Foreskin fibroblast (primary cell): ENCODE measurements at places on chromosomes 5 and 9.

DNA sequence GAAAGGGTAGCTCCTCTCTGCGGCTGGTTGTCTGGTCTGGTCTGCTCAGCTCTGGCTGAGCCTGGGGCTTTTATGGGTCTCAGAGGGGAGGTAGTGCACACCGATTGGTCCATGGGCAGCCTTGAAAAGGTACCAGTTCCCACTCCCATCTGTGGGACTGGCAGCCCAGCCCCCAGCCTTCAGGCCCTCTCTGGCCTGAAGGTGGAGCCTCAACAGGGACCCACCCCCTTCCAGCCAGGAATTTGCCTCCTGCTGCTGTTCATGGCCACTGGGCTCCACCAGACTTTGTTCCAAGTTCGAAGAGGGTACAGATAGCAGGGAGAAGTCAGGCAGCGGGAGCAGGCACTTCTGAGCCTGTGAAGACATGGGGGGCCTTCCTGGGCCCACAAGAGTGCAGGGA is 165.3 kb upstream of the SLC27A6 start:
- DNase-seq, result no peak

DNA sequence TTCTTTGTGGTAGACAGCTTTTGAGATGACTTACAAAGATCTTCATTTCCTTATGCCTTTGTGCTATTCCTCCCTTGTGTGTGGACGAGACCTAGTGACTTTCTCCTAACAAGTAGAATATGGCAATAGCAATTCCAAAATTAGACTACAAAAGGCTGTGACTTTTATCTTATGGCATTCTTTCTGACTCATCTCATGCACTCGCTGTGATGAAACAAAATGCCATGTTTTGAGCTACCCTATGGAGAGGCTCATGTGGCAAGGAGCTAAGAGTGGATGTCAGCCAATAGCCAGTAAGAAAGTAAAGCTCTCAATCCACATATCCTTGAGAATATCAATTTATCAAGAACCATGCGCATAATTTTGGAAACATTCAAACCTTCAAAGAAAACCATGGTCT is 380.5 kb upstream of the SMC2 start:
- no peak for DNase-seq

DNA sequence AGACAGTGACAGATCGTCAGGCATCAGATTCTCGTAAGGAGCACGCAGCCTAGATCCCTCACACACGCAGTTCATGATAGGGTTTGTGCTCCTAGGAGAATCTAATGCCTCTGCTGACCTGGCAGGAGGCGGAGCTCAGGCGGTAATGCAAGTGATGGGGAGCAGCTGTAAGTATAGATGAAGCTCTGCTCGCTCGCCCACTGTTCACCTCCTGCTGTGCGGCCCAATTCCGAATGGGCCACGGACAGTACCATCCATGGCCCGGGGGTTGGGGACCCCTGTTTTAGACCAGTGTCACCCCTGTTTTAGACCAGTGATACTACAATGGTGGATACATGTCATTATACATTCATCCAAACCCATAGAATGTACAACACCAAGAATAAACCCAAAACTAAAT is 4.0 kb upstream of the ARSB start:
- DNase-seq, result no peak

DNA sequence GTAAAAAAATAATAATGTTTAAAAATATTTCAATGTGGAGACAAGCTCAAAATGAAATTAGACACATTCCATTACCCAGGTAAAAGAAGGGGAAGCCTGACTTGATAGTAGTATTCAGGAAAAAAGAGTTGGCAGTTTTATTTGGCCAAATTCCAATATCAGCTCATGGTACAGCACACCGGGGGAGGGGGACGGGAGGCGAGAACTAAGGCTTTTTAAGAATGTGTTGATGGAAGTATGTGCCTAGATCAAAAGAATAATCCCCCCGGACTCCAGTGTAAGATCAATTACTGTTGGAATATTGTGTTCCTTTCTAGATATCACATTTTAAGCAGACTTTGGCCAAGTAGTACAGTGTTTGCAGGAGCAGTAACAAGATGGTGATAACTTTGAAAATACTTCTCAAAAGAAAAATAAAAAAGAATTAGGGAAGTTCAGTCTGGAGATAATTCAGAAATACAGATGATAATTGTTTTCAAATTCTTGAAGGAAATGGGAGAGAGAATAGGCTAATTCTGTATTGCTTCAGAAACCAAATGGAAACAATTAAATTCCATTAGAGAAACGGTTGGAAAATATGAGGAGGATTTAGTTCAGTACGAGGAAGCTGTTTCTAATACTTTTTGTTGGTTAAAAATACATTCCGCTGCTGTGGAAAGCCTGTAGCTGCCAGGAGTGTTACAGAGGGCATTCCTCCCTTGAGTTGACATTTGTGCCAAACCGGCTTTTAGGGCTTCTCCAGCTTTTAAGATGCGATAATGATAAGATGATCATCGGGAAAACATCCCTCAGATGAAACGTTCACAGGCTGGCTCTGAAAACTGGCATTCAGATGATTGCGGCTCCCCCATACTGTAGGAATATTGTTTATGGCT is 98.1 kb upstream of the ERBIN start:
- DNase-seq, result peak; percentile 75

DNA sequence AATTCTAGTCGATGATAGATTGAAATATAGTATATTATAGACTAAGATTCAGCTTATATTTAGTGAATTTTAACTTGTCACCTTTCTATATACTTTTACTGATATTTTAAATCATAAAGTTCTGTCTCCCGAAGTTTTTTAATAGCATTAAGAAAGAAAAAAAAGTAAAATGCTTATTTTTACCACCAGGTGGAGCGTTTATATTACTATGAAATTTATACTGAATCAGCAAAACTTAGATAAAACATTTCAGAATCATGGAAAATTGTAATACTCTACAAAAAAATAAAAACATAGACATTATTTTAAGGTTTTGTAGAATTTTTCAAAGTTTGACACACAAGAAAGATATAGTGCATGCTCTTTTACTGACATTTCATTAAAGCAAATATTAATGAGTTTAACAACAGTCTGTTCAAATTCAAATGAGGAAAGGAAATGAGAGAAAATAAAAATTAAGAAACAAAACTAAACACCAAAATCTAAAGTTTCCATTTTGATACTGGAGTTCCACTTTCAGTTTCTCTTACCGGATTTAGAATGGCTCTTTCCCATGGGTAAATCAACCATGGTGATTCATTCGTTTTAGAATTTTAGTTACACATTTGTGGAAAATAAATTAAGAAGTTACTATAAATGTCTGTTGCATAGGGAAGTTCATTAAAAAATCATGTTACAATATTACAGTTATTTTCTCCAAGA is 1035.3 kb downstream of the CDH12 start:
- DNase-seq, result no peak

GRCh38 chr9:34929506-34930102 is 28.5 kb upstream of the PHF24 start:
- DNase-seq, result no peak

DNA sequence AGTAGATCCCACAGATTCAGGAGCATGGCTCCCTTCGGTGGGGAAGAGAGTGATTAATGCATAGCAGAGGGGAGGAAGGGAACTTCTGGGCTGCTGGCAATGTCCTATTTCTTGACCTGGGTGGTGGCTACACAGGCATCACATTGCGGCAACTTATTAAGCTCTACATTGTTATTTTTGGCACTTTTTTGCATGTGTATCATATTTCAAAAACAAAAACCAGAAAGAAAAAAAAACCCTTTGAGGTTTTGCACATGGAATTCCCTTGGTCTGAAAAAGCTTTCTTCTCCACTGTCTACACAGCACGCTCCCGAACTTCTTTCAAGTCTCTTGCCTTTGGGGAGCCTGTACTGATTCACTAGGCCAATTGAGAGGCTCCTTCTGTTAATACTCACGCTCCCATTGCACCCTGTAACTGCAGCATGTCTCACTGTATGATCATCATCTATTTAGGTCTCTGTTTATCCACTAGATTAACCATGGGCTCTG is 25.1 kb downstream of the CEMIP2 start:
- peak; percentile 76 for DNase-seq

GRCh38 chr9:15389173-15389572 is 33.5 kb upstream of the SNAPC3 start:
- DNase-seq, result no peak

DNA sequence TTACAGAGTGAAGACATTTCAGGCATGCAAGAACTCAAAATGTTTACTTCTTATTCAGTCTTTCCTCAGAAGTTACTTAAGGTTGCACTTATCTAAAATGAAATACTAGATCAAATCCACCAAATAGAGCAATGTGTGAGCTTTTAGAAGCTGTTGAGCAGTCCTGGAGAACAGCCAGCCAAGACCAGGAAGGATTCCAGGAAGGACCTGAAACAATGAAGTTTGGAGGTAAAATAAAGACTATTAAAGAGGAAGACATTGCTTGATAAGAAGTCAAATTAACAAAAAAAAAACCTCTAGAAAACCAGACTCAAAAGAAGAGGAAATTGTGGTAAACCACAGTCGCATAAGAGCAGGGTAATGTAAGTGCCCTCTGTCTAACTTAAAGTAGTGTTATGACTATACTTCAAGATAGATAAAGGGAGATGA is 156.2 kb upstream of the S1PR3 start:
- no peak for DNase-seq

GRCh38 chr9:119368681-119369581 is at the start of gene BRINP1:
Gene BRINP1, minus strand, starts transcription at chr9:119369435. Its CDS starts 56,080 bp downstream, at chr9:119313355.
- no peak for DNase-seq

- DNase-seq, result no peak
Observed at GRCh38 chr5:80985600-80986228, 25.6 kb downstream of the RASGRF2 start.

GRCh38 chr5:95727764-95728191 is 3.4 kb upstream of the RHOBTB3 start:
- no peak for DNase-seq

DNA sequence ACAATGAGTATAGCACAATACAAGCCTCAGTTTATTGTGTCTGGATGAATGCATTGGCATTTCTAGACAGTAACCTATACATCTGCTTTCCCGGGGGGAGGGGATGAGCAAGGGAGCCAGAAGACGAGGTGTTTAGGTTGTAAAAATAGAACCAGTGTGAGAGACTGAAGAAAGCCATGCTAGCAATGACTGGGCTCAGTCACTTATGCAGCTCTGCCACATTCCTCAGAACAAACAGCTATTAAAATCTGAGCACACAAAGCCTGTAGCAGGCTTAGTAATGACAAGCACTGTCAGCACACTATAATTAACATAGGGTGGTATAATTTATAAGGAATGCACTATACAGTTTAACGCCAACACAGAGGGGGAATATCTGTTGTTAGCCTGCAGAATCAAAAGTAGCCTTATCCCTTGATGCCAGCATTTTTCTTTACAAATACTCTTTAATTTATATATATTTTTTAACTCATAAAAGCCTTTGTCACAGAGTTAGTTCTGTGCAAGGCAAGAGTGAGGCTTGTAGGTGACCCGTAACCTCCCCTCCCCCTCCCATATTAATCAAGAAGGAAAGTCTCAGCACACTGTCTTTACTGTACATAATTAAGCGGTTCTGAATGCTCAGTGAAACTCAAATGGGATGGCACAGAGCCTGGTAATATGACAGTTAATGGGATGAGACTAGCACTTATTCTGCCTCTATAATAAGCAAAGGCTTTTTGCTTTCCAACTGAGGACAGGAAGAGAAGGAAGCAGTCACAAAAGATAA is 295.4 kb downstream of the CSNK1G3 start:
- peak; percentile 44 for DNase-seq

DNA sequence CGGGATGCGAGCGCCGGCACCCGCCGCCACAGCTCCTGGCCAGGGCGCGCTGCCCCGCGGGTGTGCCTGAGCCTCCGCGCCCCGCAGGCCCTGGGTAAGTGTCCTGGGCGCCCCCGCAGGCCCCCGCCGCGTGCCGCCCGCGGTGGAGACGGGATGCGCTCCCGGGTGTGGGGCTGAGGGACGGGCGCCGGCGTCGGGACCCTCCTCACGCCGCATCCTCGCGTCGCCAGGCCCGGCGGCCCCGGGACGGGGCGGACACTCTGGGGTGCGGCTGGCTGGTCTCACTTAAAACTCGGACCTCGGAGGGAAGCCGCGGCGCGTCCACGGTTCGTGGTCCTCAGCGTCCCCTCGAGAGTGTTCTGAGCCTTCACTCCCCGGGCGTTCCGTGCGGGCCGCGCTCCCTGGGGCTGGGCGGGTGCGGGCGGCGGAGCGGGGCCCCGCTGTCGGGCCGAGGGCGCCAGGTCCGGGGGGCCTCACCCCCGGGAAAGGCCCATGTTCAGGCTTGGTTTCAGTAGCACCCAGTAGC is 275 bp downstream of the AHRR start:
- no peak for DNase-seq

GRCh38 chr5:119323601-119324000 is 32.2 kb upstream of the TNFAIP8 start:
- peak; percentile 74 for DNase-seq

DNA sequence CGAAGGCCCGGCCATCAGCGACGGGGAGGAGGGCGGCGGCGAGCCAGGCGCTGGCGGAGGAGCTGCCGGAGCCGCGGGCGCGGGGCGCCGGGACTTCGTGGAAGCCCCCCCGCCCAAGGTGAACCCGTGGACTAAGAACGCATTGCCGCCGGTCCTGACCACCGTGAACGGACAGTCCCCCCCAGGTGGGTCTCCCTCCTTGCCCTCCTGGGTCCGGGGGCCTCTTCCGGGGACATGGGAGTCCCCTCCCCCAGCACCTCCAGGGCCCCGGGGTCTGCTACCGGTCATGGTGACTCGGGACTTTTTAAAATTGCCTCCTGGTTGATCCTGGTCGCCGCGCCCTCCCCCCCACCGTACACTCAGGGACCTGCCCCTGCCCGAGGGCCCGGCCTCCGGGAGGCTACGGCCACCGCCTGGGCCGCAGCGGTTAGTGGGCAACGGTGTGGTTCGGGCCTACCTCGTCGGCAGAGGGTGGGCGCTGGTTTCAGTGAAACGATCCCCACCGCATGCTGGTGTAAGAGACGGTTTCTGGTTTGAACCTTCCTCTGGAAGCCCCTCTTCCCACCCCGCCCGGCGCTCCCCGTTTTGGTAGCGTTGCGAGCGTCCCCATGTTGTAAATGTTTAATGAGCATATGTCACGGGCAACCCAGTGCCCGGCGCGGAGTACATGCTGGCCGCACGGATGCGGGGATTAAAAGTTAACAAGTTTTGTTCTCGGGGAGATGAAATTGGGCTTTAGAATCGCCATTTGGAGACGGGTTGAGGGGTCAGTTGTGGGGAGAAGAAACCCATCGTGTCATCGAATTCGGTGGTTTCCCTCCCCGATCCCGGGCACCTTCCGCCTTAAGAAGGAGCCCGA is 1.1 kb downstream of the LARP1 start:
- DNase-seq, result peak; percentile 53

- no peak for DNase-seq
Observed at GRCh38 chr5:1765880-1766235, 33.8 kb downstream of the MRPL36 start.

GRCh38 chr5:35306716-35307365 is 76.6 kb upstream of the PRLR start:
- no peak for DNase-seq

DNA sequence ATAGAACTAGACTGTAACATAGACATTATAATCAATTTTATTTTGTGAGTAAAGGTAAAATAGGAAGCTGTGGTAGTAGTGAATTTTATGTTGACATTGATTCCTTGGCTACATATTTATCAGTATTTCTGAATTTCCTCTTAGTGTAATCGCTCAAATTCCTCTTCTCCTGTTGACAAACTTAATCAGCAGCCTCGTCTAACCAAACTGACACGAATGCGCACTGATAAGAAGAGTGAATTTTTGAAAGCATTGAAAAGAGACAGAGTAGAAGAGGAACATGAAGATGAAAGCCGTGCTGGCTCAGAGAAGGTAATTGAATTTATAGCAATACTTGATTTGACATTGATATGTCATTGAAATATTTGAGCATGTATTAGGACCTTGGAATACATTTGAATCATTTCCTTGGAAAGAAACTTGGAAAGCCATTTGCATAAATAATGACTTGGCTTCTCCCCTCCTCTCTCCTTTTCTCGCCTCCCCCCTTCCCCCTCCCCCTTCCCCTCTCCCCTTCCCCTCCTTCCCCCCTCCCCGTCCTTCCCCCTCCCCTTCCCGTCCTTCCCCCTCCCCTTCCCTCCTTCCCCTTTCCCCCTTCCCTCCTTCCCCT is 75.5 kb downstream of the GPBP1 start:
- DNase-seq, result no peak
